IMR-90 (cell line): ENCODE measurements at places on chromosomes 7 and 10. TPM values are rescaled to one million over a fixed set of nuclear protein-coding genes. Genes with fewer than 3 reads are reported as not detected.

TBXAS1 gene
- total RNA-seq, result 5.3 and 5.9 TPM in 2 replicates

ANK3 gene
- 1.7 and 1.8 TPM in 2 replicates for total RNA-seq

NRP1 gene
- total RNA-seq, result 191 and 227 TPM in 2 replicates

CFAP70 gene
- 0.18 and 0.28 TPM in 2 replicates for total RNA-seq

GATA3 gene
- total RNA-seq, result under 0.01 TPM in 1 of 2 replicates, not detected in the other

NPSR1 gene
- total RNA-seq, result not detected in 2 replicates

SPDYE9 gene
- total RNA-seq, result not detected in 2 replicates

AGAP9 gene
- total RNA-seq, result 2.5 and 3.2 TPM in 2 replicates

ITIH5 gene
- under 0.01 TPM in 2 replicates for total RNA-seq

AKR1C3 gene
- total RNA-seq, result 0.18 and 0.28 TPM in 2 replicates

FBXL13 gene
- 0.36 and 0.83 TPM in 2 replicates for total RNA-seq

WEE2 gene
- not detected in 2 replicates for total RNA-seq

ASB10 gene
- not detected in 2 replicates for total RNA-seq

GARIN1A gene
- 0.18 and 0.28 TPM in 2 replicates for total RNA-seq

CYP2W1 gene
- not detected in 2 replicates for total RNA-seq

TMEM270 gene
- not detected in 2 replicates for total RNA-seq

PON3 gene
- total RNA-seq, result not detected in 2 replicates

ZNF239 gene
- 10.8 and 12.7 TPM in 2 replicates for total RNA-seq

HABP2 gene
- total RNA-seq, result not detected in 2 replicates

MYH16 gene
- total RNA-seq, result 0.18 and 0.28 TPM in 2 replicates

DLX6 gene
- total RNA-seq, result not detected in 2 replicates

ABCB1 gene
- 0.83 and 0.90 TPM in 2 replicates for total RNA-seq

INSYN2A gene
- total RNA-seq, result under 0.01 and 0.18 TPM in 2 replicates

SLC13A4 gene
- 0.56 TPM in 1 of 2 replicates, not detected in the other for total RNA-seq

LIPF gene
- not detected in 2 replicates for total RNA-seq

COL28A1 gene
- total RNA-seq, result under 0.01 TPM in 2 replicates

ZCCHC24 gene
- total RNA-seq, result 12.2 and 15.1 TPM in 2 replicates

STEAP1 gene
- 3.9 and 5.8 TPM in 2 replicates for total RNA-seq

HTR7 gene
- 0.56 and 0.72 TPM in 2 replicates for total RNA-seq

ANKRD1 gene
- total RNA-seq, result 10.8 and 19.4 TPM in 2 replicates

ZNF775 gene
- 1.4 TPM in 2 replicates for total RNA-seq

CHRM2 gene
- 144 and 184 TPM in 2 replicates for total RNA-seq

TFEC gene
- total RNA-seq, result under 0.01 and 0.28 TPM in 2 replicates

GSTO1 gene
- total RNA-seq, result 258 and 330 TPM in 2 replicates

NDUFB2 gene
- total RNA-seq, result 81.7 and 136 TPM in 2 replicates

PAXIP1 gene
- total RNA-seq, result 7.3 and 7.5 TPM in 2 replicates

UNC5B gene
- total RNA-seq, result 1.4 and 1.6 TPM in 2 replicates

INPP5F gene
- total RNA-seq, result 29.6 and 35.3 TPM in 2 replicates

TUBAL3 gene
- total RNA-seq, result not detected in 2 replicates

CNNM1 gene
- 0.18 and 0.28 TPM in 2 replicates for total RNA-seq

CROT gene
- total RNA-seq, result 7.5 and 14.4 TPM in 2 replicates

MYOF gene
- total RNA-seq, result 281 and 332 TPM in 2 replicates

SPDYE2 gene
- total RNA-seq, result not detected in 2 replicates

TMEM196 gene
- total RNA-seq, result not detected in 2 replicates

SPDYE6 gene
- not detected in 2 replicates for total RNA-seq

COL26A1 gene
- not detected in 2 replicates for total RNA-seq

SNCG gene
- total RNA-seq, result 10.6 and 11.9 TPM in 2 replicates

ATP5F1C gene
- 343 and 367 TPM in 2 replicates for total RNA-seq
